ENCODE measurements at places on chromosomes 5 and 9. TPM values are rescaled to one million over a fixed set of nuclear protein-coding genes. Genes with fewer than 3 reads are reported as not detected.
A peak's percentile ranks its signal among the peaks of the same experiment; 100 is the strongest.

GRCh38 chr9:108489567-108489966, 366.2 kb downstream of the ACTL7B start:
- DNase-seq, result no peak

- no peak for DNase-seq
Observed at GRCh38 chr9:91285729-91286353, 75.9 kb downstream of the AUH start.

DNA sequence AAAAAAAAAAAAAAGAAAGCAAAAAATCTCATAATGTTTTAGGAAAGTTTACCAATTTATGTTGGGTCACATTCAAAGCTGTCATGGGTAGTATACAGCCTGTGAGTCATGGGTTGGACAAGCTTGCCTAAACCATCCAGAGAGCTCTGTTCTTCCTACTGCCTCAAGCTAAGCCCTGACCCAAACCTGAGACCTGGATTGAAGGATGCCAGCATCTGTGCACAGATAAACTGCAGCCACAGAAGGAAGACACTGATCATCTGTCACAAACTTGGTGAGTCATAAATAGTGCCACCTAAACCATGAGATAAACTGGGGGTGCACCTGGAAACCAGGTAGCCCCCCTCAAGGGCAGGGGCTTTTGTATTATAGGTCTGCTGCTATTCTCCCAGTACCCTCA, 31.0 kb downstream of the CSF2 start:
- DNase-seq, result peak; percentile 13

GRCh38 chr5:83031381-83031780, 45.8 kb downstream of the TMEM167A start:
- no peak for DNase-seq

GRCh38 chr5:82560561-82560960, 282.4 kb upstream of the RPS23 start:
- no peak for DNase-seq

GRCh38 chr9:27117489-27118135, 8.6 kb downstream of the TEK start:
- peak; percentile 54 for DNase-seq

- peak; percentile 97 for DNase-seq
Observed at GRCh38 chr9:130186839-130187522, 14.8 kb downstream of the NCS1 start.

GRCh38 chr5:60590172-60590571, 109.8 kb downstream of the DEPDC1B start:
- DNase-seq, result no peak

- DNase-seq, result no peak
Observed at GRCh38 chr5:107501965-107502675, 168.6 kb downstream of the EFNA5 start.

- DNase-seq, result no peak
Observed at GRCh38 chr9:75146229-75146628, 57.9 kb downstream of the OSTF1 start.

DNA sequence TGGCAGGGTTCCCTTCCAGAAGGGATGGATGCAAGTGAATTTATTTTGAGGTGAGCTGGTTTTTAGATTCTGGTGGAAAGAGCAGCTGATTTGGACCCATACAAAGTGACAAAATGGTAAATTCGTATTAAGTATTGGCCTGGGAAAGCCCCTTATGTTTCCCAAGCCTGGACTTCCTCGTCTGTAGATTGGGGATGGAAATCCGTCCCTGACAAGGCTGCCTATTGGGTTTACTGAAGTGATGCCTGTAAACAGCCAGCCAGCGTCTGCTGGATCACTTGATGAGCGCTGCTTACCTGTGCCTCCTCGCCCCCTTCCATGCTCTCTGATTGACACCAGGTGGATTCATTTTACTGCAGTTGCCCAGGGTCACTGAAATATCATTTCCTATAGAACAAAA, 233.8 kb downstream of the GADD45G start:
- DNase-seq, result no peak

DNA sequence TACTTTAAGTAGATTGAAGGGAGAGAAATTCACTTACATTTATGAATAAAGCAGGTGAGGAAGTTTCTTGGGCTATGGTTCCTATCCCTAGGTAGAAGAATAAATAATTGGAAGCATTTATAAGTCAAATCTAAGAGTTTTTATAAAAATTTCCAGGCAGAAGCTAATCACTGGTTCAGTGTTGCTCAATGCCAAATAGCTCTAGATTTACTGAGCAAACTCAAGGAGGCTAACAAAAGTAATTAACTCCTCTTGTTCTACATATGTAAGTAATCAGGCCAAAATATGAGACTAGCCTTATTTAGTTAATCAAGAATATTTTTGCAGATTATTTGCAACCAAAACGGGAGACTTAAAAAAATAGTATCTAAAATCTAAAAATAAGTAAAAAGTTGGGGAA, 472.3 kb downstream of the PLK2 start:
- DNase-seq, result no peak

The ADGRV1 gene
- total RNA-seq, result not detected

The HMCN2 gene
- under 0.01 TPM for total RNA-seq

Data from osteoblast (primary cell).